ENCODE measurements at places on chromosomes 16 and 17.

GRCh38 chr16:69930117-69930776, 20.9 kb upstream of the CLEC18A start:
- DNase-seq = peak; percentile 79

- no peak for DNase-seq
These were observed 3.5 kb upstream of the MEIOC start for GRCh38 chr17:44652727-44653126.

- DNase-seq = no peak
These were observed 116.6 kb upstream of the SALL1 start for GRCh38 chr16:51267681-51268080.

DNA sequence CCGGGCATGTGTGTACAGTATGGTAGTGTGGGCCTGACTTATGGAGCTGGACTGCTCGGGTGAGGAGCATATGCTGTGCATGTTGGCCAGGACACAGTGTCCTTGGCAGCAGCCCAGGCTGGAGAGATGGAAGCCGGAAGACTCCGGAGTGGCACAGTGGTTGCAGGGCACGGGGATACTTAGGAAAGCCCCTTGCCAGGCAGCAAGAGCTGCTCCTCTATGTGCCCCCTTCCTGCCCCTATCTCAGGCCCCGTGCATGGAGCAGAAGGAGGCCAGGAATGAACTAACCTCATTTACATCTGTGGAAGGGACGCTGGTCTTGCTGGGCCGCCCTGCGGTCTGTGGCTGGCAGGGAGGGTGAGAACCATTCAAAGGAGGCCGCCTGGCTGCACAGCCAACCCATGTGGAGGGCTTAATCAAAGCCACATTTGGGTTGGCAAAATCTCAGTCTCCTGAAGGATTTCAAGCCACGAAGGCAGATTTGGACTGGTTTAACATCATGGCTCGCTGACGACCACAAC, 32.2 kb upstream of the RCVRN start:
- DNase-seq = peak; percentile 86

Data from astrocyte of the hippocampus (primary cell).